ENCODE measurements at places on chromosomes 13 and 19.

- DNase-seq, result no peak
These were observed 42.8 kb upstream of the MEDAG start for GRCh38 chr13:30863231-30863630.

GRCh38 chr13:82963226-82964099 is 918.8 kb downstream of the SLITRK1 start:
- peak; percentile 57 for DNase-seq

DNA sequence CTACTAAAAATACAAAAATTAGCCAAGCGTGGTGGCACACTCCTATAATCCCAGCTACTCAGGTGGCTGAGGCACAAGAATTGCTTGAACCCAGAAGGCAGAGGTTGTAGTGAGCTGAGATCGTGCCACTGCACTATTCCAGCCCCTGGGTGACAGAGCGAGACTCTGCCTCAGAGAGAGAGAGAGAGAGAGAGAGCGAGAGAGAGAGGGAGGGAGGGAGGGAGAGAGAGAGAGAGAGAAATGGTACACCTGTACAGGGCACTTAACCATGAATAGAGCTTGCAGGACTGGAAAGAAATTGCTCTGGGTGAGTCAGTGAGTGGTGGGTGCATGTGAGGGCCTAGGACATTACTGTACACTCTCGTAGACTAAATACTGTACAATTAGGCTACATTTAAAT is 40.5 kb upstream of the SLC7A9 start:
- DNase-seq, result no peak

DNA sequence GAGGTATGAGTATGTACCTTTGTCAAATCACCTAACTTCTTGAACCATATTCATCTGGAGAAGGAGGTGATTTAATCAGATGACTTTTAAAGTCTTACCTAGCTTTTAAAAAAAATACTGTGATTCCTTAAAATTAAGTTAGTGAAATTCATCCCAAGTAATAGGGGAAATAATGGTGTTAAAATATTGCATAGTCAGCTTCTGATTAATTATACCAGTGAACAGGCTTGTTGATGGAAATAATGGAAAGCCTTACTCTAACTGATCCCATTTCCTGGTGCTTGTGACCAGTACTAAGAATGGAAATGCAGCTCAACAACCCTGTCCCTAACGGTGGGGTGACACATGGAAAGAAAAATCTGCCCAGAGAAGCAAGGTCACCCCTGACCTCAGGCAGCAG is 130.7 kb downstream of the CDK8 start:
- DNase-seq, result no peak

DNA sequence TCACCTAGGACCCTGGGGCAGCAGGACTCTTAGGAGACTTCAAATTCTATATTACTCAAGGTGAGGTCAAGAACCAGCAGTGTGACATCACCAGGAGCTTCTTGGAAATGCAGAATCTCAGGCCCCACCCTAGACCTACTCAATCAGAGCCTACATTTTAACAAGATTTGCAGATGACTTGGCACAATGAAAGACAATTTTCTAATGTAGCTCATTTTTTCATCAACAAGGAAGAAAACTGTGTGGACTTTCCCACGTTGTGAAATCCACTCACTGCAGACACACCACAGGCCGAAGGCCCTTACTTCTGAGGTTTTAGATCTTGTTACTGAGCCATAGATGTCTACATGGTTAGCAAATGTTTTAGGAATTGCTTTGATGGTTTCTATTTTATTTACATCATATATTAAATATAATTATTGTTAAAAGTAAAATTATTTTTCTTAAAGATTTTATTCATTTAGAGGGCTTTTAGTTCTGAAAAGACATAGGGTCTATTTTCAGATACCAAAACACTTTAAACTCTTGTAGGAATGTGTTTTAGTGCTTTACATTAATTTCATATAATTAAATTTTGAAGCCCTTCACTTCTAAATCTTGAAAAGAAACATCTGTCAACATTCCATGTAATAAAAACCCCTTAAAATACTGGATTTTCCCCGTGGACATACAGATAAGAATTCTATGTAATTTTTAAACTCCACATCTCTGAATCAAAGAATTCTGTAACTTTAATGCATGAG is 18.5 kb upstream of the STARD13 start:
- no peak for DNase-seq

- DNase-seq, result peak; percentile 38
These were observed 26.8 kb upstream of the ALOX5AP start for GRCh38 chr13:30708541-30708940.

GRCh38 chr19:41328157-41328841 is 18.3 kb downstream of the CCDC97 start:
- DNase-seq, result no peak

DNA sequence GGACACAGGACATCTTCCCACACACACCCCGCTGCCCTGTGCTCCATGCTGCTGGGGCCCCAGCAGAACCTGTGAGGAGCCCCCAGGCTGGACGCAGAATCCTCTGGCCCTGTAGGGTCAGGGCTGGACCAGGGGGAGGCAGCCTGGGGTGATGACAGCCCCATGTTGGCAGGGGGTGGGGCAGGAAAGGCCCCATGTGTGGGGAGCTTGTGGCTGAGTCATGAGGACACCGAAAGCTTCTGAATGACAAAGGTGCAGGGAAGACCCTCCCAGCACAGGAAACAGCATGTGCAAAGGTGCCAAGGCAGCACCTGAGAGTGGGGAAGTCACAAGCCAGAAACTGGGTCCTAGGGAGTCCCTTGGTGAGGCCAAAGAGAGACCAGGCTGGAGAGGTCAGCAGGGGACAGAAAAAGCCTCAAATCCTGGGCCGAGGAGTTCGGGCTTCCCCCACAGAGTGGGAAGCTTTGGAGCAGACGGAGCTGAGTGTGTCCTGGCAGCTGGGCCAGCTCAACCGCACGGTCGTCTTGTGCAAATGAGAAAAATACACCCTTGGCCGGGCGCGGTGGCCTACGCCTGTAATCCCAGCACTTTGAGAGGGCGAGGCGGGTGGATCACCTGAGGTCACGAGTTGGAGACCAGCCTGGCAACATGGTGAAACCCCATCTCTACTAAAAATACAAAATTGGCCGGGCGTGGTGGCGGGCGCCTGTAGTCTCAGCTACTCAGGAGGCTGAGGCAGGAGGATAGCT is 17.5 kb downstream of the ATP8B3 start:
- no peak for DNase-seq

GRCh38 chr13:32142956-32143375 is 111.4 kb downstream of the FRY start:
- DNase-seq, result peak; percentile 65

DNA sequence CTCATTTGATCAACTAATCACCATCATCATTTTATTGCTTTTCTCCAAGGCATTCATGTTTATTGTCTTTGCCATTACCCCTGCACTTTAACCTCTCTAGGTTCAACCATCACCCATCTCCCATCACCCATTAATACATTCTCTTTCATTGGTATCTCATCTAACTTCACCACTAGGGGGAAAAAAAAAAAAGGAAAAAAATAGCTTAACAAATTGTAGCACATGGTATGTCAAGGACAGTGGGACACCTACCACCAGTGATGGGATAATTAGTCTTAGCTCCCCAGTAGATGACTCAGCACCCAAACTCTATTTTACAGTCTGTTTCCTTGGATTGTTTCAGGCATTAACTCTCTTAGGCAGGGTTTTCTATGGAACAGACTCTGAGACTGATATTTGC is 1770.2 kb upstream of the MIR17HG start:
- no peak for DNase-seq

GRCh38 chr19:6066661-6067646 is 43.3 kb downstream of the RFX2 start:
- DNase-seq, result peak; percentile 79

DNA sequence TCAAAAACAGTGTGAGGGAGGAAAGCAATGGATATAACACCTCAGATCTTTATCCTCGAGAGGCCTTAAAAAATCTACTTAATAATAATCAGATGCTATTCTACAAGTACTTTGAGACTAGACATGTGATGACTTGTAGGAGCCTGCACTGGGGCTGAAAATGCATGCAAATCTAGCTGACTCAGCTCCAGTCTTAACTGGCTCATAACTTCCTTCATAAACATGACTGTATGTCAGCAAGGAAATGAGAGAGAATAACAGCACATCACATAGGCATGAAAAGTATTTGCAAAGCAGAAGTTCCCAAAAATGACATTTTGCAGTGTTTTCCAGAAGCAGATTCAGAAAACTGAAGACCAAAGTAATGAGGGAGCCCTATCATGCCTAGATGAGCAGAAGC is 38.1 kb downstream of the PSG5 start:
- peak; percentile 89 for DNase-seq

DNA sequence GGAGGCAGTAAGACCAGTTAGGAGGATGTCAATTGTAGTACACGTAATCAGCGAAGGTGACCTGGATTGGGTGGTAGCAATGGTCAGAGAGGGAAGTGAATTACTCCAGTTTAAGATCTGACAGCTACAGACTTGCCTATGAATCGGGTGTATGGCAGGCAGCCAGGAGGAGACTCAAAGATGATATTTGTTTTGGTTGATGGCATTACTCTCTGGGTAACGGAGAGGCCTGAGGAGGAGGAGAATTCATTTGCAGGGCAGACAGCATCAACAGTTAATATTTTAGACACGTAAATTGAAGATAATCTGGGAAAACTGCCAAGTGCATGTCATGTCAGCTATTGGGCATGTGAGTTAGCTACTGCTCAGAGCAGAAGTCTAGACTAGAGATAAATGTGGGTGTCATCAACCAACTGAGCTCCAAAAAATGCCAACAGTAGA is 109.2 kb downstream of the SGCG start:
- DNase-seq, result peak; percentile 79

DNA sequence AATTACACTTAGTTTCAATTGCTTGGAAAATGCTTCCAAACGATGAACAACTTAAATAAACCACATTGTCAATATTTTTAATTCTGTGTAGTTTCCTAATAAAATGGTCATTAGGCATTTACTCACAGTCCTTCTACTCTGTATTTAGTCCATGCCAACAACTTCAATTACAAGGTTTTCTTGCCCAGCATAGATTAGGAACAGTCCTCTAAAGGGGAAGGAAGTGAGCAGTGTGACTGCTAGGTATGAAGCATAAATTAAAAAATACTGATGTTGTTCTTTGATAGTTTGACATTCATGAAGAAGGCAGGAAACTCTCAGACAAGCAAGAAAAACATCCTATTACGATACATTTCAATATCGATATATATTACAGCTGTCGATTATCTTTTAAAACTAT is 716.0 kb upstream of the PCDH9 start:
- DNase-seq, result no peak

- no peak for DNase-seq
These were observed 442.7 kb downstream of the OXGR1 start for GRCh38 chr13:96551546-96551945.

- DNase-seq, result no peak
These were observed 154.2 kb downstream of the ZNF486 start for GRCh38 chr19:20321139-20321763.

DNA sequence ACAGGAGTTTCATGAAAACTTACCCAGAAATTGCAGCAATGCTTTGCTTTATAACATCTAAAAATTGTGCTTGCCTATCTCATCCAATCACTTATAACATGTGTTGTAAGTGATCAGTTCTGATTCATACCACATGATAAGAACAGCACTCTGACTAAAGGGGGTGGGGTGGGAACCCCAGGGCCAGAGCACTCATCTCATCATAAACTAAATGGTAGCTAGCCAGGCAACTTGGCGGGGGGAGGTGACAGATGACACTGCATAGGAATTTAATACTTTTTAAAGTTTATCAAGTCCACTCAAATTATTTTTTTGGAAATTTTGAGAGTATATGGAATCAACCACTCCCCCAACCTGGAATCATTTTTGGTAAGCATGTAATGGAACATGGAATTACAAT is 42.1 kb downstream of the FOXO1 start:
- no peak for DNase-seq

GRCh38 chr13:98556142-98556816 is 20.6 kb downstream of the STK24 start:
- DNase-seq, result no peak

- DNase-seq, result no peak
These were observed 14.3 kb downstream of the MAP2K2 start for GRCh38 chr19:4109626-4109945.

DNA sequence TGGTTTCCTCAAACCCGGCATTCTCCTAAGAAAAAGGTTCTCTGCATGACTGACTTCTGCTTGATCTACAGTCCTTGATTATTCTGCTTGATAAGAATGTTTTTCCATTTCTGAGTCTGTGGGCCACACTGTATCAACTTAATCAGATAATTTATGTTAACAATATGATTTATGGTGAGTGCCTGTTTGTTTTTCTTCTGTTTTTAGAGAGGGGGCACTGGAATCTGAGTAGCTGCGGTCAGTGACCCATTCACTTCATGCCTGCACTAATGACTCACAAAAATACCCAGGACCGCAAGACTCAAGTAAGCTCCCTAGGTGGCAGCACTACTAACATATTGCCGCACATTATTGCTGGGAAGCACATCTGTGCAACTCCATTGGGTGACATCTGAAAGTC is 542.3 kb upstream of the ATXN8OS start:
- no peak for DNase-seq

DNA sequence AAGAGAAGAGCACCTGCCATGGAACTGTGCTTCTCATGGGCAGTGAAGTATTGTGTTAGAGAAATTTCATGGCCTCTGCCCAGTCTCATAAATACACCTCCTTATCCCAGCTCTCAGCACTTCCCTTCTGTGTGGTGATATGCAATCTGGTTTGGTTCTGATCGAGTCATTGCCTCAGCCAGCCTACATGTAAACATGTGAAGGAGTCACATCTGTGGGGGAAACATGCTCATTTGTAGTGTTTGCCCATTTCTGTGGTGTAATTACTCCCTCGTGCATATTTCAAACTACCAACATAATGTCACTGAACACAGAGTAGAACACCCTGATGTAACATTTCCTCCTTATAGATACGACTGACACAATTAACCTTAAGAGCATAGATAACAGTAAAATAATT is 183.0 kb downstream of the DCT start:
- DNase-seq, result no peak

DNA sequence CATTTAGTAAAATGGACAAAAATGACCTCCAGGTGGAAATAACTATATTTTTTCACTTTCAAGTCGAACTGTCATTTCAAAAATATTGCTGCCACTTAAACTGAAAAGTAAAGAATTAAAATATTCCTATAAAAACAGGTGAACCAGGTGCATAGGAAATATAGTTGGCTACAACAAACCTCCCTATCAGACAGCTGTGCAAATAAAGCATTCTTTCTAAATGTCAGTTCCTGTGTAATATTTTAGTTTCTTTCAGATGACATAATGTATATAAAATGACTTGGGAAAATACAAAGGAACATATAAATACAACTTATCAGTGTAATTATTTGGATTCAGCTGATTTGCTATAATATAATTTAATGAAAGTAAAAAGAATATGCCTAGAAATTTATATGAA is 403.5 kb upstream of the GPC6 start:
- DNase-seq, result no peak

DNA sequence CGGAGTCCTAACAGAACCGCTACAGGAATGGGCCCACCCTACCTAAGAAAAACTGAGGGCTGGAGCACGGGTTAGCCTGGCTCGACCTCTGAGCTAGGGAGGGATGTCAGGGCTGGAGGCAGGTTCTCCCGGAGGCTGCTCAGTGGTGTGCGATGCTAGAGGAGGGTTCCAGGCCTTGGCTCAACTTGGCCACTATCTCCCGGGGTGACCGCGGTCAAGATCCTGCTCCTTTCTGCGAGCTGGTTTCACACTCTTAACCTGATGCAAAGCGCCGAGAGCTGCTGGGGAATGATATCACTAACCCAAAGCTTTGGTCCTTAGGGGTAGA is 301 bp downstream of the POP4 start:
- no peak for DNase-seq
